Muscle of arm (tissue), 14 donors: ENCODE measurements at places on chromosomes 11 and 22.

DNA sequence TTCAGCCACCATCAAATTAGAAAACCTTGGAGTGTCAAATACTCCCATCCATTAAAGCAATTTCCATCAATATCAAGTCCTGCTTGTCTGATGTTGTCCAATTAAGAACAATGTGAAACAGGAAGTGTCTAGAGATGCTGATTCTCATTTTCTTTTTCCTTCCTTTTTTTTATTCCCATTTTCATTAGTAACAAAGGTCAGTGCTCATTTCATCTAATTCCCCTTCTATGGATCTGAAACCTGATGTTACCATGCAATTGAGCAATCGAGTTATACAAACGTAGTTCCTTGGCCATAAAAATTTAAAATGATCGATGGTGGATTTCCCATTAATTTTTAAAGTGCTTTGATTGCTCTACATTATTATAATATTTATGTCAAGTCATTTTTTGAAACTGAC, 330.6 kb upstream of the ZC3H12C start:
- DNase-seq = no peak

DNA sequence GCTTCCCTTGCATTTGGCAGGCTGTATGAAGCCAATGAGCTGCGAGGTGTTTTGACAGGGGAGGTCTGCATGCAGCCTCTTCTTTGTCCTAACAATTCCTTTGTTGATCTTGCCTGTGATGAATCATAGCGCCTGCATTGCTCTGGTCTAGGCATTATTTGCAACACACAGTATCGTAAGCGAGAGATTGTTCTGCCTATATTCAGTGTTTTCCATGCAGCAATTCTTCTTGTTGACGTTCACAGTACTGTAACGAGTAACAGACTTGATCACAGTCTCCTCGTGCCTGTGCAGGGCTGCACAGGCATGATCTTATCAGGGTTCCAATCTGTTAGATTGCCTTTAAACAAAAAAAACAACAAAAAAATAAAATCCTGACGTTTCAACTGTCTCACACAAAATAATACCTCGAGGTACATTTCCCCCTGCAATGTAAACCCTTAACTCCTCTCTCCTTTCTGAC, 13.9 kb upstream of the ADSL start:
- DNase-seq = no peak

GRCh38 chr11:93526641-93527583, 16.3 kb downstream of the SMCO4 start:
- no peak for DNase-seq

DNA sequence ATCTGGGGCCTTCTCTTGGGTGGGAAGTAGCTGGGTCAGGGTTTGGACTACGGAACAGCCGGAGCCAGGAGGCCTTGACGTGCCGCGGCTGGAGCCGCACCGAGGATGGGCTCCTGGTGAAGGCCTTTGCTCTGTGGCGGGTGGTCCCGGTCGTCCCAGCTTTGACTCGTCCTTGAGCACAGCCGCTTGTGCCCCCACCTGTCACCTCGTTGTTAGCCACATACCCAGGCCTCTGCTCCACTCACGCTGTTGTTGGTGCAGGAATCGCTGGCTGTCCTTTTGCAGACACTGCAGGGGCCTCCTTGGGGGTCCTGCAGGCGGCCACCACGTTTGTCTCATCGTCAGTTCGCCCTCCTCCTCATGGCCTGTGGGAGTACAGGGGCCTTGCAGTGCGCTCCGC, 17.1 kb downstream of the PHRF1 start:
- DNase-seq = no peak

GRCh38 chr11:76721755-76722677, 51.5 kb upstream of the LRRC32 start:
- DNase-seq = peak; percentile 88

DNA sequence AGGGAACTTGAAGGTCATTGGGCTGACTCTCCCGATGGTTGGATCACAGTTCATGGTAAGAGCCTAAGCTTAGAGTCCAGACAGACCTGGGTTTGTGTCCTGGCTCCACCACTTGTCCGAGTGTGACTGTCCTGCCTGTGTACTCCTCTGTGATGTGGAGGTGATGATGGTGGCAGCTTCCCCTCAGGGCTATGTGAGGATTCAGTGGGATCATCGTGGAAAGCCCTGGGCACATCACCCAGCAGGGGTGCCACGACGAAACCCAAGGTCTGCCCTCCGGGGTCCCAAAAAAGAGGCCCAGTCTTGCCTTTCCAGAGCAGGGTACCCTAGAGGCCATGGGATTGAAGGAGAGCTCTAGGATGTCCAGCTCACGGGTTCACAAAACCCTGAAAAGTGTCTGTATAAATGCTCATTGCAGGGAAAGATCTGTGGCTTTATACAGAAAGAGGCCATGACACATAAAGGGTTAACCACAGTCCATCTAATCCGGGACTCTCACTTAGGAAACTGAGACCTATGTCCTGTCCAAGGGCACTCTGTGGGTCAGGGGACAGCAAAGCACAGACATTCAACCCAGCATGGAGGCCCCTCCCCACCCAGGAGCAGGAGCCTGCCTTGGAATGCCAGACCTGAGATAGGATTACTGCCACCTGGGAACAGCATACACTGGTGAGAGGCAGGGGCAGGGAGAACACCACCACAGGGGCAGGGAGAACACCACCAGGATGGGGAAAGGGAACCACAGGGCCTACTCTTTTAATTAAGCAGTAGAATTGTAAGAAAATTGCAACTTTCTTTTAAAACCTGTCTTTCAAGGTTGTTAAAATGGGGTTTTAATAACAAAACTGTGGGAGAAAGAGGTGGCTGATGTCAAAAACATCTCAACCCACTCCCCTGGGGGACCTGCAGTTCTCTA, 51.3 kb downstream of the IGLL5 start:
- DNase-seq = no peak

DNA sequence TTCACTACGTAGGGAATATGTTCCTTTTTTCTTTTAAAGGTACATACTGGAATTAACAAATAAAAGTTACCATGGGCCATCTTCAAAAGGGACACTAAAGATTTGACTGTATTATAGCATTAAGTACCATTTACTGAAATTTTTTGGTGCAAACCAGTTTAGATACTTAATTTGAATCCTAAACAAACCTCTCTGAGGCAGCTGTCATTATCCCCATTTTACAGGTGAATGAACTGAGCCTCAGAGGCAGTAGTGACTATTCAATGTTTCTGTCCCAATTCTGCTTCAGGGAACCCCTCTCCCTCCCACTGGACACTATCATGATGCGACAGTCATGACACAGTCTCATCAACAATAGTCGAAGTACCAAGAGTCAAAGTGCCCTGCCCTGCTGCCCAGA, 76.2 kb upstream of the PHF21A start:
- DNase-seq = no peak

- peak; percentile 49 for DNase-seq
Observed at GRCh38 chr11:1628506-1629325, 859 bp upstream of the KRTAP5-5 start.

DNA sequence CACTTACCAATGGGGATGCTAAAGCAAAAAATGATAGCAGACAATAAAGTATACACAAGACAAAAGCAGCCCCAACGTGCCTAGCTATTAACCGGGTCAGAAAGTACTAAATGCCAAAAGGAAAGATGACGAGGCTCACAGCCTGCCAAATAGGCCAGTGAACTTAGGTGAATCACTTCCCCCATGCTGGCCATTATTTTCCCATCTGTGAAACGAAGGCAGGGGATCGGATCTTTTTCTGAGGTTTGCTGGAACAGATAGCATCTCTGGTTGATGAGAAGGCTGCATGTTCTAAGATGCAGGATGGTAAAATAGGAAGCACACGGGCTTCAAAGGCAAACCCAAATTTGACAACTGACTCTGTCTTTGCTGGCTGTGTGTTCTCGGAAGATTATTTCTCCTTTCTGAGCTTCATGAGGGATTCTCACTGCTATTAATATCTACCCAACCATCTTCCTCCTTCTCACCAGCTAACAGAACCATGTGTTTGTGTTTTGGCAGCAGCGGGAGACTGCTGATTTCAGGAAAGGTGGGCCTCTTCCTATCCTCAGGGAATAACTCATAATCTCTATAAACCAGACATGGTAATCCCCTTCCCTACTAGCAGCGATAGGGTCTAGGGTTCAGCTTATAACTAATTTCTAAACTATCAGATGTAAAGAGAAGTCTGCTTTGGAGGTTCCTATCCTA, 390.7 kb downstream of the LARGE1 start:
- DNase-seq = no peak

DNA sequence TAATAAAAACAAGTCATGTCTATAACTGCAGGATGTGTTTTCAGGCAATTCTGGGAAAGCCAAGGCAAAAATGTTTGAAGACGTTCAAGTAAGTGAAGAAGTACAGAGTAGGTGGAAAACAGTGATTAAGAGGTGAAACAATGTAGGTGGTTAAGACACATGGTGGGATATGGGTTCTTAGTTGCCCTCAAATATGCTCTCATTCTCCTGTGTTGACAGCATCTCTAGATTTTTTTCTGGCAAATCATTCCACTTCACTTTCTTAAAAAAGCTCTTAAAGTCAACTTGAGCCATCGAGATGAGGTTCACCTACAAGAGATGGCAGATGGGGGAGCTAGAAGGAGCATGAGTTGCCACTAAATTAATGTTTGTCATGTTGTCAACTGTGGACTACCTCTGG, 1041.0 kb upstream of the CNTN5 start:
- no peak for DNase-seq

DNA sequence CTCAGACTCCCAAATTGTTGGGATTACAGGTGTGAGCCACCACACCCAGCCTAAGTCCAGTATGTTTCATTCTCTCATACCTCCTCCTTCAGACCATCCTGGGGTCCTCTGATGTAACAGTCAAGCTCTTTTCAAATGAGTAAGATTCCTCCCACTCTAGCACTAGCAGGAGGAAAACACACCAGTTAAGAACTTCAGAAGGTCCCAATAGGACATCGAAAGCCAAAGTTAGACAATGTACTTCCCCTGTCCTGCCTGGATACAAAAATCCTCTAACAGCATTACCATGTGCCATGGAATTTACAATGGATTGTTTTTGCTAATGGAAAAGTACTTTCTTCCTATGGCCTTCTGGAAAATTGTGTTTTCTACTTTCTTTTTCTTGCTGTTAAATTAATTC, 67.1 kb downstream of the CCDC34 start:
- peak; percentile 33 for DNase-seq

DNA sequence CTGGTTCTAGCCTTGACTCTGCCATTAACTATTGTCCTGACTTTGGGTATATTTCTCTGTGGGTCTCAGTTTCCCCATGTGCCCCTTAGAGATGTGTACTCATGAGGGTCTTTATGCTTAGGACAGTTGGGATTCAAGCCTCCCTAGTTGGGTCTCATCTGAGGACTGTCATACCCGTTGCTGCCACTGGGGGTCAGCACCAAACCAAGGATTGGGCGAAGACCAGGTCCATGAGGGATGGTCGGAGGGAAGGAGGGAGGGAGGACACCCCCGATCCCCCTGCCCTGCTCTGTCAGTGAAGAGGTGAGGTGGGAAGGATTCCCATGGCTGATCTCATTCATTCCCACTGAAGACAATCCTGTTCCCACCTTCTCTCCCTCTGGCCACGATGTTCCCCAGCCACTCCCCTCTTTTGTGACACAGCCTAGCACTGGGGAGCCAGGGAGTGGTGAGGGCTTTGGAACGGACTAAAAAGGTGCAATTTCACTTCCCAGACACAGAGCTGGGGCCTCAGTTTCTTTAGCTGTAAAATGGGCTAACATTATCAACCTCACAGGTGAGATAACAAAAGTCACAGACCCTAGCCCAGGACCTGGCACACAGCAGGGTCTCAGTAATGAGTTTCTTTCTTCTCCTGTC, 12.4 kb upstream of the KLHL35 start:
- peak; percentile 66 for DNase-seq

GRCh38 chr11:10310301-10310841, 5.5 kb downstream of the ADM start:
- DNase-seq = no peak

DNA sequence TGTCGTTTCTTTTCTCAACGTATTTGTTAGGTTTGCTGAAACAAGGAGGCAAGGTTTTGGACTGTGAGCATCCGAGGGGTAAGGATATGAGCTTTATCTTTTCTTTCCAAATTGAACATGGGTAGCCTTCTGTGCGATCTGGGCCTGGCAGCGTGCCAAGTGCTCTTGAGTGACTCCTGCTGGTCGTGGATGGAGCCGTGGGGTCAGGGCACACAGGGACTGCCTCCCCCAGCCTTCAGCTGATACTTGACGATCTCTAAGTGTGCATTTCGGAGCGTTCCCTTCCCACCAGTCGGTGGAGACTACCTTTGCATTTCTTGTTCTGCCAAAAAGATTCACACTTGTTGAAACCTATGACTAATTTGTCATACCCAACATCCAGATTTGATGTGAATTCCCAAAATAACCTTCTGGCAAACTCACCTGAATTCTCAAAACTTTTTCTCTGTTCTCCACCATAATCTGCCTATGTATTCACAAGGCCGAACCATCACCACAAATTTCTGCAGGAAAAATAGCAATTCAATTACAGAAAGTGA, 40.1 kb upstream of the CLMP start:
- DNase-seq = no peak

DNA sequence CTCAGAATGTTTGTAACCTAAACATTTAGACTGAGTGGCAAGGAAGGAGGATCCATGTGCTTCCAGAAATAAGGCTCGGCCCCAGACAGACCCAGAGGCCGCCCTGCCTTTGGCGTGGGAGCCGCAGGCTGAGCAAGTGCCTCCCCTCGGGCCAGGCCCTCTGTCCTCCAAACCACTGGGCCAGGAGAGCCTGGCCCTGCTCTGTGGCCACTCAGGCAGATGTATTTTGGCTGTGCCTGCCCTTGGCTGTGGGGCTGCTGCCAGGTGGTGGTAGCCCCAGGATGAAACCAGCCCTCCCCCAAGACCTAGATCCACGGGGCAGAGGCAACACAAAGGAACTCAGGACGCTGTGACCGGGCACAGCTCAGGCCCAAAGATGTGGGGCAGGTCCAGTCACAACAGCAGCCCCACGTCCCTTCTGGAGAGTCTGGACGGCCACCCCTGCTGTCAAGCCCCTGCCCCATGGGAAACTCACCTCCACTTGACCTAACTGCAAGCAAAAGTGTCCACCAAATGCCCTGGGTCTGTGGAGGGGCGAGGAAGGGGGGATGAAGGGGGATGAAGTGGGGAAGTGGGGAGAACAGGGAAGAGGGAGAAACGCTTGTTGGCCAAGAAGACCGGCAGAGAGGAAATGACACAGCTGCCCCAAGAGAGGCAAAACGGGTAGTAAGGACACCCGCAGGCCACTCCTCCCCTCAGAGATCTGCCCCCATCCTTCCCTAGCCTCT, 24.0 kb downstream of the PISD start:
- no peak for DNase-seq

GRCh38 chr11:120128392-120129119, 9.4 kb downstream of the TRIM29 start:
- peak; percentile 24 for DNase-seq
